ENCODE measurements at places on chromosomes 16 and 17.

DNA sequence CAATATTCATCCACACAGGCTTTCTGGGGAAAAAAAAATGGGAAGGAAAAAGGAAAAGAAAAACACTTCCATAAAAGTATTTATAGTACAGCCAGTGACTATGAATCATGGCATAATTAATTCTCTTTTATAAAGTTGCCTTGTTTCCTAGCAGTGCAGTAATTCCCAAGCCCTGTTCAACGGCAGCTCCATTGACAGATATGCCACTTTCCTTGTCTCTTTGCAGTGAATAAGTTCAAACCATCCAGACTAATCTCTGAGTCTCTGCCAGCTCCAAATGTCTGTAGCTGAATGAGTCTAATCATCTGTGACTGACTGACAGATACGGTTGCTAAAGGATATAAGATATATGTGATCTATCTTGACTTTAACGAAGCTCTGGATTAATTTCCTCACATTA, 52.9 kb upstream of the KCNJ16 start:
- DNase-seq, result no peak

DNA sequence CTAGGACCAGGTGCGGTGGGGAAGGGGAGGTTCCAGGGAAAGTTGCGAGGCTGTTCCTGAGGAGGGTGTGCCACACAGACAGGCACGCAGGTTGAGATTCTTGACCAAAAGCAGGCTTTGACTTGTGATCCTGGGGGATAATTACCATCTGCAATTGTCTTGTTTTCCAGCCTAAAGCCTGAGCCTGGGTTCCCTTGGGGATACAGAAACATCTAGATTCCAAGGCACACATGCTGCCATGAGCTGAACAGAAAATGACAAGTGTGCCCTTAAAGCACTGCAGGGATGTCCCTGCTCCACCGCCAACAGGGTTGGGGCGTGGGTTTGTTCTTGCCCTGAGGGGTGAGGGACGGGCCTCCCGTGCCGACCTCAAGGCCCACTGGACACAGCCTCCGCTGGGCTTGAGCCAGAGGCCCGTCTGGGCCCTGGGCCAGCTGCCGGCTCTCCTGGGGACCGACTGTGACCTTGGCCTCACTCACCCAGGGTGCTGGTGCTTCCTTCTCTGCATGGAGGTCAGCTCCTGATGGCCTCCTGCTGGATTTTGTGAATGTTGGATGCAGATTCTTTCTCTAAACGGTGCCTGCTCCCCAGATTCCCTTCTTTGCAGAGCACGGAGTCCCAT, 14.0 kb downstream of the CA5A start:
- DNase-seq, result no peak

GRCh38 chr17:77392376-77393273, 251.9 kb downstream of the SEC14L1 start:
- DNase-seq, result no peak

GRCh38 chr17:12007466-12007865, 10.2 kb upstream of the ZNF18 start:
- DNase-seq, result no peak

- no peak for DNase-seq
These were observed 236.7 kb upstream of the GOT2 start for GRCh38 chr16:58970775-58971174.

- DNase-seq, result no peak
These were observed 12.7 kb upstream of the SSTR2 start for GRCh38 chr17:73151916-73152632.

DNA sequence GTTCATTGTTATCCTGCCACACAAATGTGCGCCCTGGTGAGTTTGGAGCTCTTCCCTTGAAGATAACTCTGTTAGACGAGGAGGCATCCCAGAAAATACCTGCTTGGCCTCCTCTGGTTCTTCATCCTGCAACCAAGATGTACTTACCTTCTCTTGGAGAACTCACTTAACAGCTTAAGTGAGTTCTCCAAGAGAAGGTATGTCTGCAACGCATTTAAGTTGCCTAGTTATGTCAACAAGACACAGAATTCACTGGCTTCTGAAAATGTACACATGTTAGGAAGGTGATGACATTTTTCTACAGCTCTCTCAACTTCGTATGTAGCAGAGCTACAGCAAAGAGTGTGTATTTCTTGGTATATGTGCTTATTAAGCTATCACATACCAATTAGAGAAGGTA, 78.6 kb upstream of the NOG start:
- no peak for DNase-seq

DNA sequence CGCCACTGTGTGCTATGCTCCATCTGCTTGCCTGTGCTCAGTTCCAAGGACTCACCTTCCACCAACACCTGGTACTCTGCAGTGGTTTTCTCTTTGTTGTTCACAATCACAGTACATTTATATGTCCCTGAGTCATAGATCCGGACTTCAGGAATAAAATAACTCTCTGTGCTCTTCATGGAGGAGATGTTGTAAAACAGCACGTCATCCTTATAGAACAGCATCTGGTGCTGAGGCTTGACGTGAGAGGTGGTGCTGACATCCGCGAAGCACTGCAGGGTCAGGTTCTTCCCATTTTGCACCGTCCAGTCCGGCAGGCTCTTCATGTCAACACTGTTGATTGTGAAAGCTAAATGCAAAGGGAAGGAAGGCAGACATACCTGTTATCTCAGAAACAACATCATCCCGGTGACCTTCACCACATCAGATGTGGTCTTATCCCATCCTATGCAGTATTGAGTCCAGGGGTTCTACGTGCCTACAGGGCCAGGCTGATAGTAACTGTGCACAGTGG, 12.8 kb downstream of the PECAM1 start:
- no peak for DNase-seq

DNA sequence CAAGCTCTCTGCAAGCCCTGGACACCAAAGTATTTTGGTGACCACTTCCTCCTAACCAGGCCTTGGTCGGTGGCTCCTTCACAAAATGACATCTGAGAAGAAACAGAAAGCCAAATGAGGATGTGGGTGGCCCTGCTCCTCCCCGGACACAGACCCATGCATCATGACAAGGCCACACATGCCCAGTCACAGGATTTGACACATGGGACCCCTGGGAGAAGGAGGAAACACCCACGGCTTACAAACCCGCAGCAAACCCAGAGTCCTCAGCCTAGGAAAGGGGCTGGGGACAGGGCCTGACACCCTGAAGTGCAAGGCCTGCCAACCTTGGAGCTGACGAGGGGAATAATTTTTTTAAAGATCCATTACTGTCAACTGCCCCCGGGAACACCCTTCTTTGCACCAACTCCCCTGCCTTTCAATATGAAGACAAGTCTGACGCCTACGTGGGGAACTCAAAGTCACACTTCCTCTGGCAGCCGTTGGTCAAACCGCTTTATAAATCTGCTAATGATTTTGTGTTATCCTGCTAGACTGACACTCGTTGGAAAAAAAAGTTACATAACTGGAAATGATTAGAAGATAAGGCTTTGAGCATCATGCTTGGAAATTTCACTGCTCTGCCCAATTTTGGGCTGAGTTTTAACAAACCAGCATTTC, 41.3 kb downstream of the GAS7 start:
- DNase-seq, result no peak

DNA sequence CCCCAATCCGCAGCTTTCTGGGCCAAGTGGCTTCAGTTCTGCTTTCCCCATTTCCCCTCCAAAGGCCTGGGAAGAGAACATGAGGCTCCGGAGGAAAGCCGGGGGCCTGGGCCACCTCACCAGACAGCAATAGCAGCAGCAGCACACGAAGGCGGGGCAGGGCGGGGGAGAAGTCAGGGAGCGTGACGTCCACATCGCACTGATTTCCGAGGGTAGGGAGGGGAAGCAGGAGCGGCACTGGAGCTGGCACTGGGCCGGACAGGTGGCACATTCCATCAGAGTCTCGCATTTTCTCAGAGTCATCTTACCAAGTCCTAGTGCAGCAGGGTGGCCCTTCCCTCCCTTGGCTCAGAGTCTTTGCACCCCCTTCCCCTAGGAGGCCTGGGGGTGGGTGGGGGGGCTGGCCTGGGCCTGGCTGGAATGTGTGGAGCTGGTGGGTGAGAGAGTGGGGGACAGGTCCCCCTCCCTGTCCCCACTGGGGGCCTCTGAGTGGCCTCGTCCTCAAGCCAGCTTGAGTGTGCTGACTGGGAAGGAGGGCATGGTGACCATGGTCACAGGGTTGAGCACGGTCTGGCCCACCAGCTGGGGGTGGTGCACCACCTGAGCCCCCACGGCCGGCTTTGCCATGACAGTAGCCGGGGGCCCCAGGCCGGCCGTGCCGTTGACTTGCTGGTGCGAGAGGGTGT, 14.3 kb downstream of the MNT start:
- DNase-seq, result no peak

DNA sequence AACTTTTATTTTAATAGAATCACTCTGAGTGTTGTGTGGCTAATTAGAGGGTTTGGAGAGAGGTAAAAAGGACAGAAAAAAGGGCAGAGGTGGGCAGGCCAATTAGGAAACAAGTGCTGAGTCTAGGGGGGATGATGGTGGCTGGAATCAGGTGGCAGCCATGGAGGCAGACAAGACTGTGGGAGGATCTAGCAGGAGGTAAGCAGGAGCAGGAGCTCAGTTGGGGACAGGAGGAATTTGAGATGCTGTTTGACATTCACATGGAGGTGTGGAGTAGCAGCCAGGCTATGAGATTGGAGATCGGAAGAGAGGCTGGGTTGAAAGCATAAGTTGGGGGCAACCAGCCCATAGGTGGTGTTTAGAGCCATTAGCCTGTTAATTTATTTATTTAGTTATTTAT, 3.7 kb upstream of the MT4 start:
- no peak for DNase-seq

- no peak for DNase-seq
These were observed 1.0 kb upstream of the HLF start for GRCh38 chr17:55263569-55264277.

All from GOT3 (cell line).